Stimulated activated CD4-positive, alpha-beta T cell treated with anti-CD3 and anti-CD28 coated beads, TNF-alpha, amount 100 ng/mL, for 24 hours (primary cell): ENCODE measurements at places on chromosomes 2 and 18.

DNA sequence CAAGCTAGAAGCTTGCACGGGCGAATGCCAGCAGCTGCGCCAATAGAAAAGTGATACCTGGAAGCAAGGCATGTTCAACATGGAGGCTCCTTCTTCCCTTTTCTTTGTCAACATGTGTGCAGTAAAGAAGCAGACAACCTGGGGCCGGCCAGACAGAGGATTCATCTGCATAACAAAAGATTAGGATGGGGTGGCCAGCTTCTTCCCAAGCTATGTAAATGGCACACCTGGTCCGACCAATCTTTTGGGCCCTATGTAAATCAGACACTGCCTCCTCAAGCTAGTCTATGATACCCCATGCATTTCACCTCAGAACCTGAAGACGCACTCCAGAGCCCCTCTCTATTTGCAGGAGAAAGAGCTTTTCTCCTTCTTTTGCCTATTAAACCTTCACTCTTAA lies 66.4 kb upstream of the TGFA start:
- no peak for DNase-seq

DNA sequence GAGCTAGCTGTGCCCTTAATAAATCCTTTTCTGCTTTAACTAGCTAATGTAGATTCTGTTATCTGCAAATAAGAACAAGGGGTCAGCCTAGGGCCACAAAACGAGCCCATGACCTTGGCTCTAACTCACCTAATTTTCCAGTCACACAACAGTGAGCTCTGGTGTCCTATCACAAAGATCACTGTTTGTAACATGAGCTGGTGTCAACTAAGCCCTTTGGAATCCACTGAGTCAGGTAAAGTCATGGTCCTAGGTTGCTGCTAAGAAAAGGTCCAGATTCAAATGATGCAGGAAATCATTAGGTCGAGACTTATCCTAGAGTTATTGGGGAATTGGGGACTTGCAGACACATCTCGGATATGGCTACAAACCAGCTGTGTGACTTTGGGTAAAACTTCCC lies 49.9 kb downstream of the ST8SIA5 start:
- DNase-seq = no peak

- no peak for DNase-seq
Measured at GRCh38 chr2:213129311-213129710, 22.1 kb downstream of the IKZF2 start.

DNA sequence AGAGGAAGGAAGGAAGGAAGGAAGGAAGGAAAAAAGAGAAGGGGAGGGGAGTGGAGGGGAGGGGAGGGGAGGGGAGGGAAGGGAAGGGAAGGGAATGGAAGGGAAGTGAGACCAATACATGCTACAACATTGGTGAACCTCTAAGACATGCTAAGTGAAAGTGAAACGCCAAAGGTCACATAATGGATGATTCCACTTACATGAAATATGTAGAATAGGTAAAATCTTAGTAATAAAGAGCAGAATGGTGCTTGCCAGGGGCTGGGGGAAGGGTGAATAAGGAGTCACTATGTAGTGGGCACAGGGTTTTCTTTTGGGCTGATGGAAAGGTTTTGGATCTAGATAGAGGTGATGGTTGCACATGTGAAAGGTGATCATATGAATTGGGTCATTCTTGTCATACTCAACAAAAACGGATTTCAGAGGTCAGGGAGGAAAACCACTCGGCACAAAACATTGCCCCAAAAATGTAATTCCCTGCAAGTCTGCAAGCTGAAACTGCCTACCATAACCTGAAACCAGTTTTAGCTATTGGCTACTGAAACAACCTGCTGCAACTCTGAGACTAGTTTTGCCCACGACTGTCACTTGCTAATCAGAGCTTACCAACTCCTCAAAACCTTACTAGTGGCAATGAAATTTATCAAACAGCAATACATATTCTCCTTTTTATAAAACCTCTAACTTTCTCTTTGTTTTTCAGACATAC lies 59.2 kb downstream of the CCDC141 start:
- DNase-seq = no peak

- no peak for DNase-seq
Measured at GRCh38 chr2:219282375-219282774, 3.2 kb downstream of the DNAJB2 start.

DNA sequence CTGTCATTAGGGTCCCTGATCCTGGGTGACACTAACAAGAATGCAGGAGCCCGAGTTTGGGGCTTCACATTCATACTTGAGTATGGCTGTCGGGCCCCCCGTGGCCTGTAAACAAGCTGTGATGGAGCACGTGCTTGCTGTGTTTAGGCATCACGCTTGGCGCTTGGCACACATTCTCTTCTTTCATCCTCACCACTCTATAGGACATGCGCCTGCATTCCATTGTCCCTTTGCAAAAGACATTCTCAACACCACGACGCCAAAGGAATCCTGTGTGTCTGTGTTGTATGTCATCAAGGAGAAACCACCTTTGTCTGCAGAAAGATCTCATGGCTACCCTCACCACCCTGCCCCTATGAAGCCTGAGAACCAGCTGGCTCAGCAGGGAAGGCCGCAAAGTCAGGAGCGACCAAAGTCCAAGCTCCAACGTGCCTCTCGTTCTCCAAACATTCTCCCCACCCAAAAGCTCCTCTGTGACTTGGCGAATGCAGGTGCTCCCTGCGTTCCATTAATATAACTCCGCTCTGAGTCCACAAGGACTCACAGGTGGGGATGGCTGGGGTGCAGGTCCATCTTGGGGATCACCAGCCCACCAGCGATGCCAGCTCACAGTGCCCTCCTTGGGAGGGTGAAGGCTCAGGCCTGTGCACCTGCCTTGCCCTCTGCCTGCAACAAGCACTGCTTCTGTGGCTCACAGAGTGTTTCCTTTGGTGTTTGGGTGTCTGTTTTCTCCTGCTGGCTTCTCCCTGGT lies 6.2 kb upstream of the PER2 start:
- DNase-seq = no peak

GRCh38 chr2:190121971-190122370 lies 59.4 kb upstream of the MSTN start:
- DNase-seq = no peak

- DNase-seq = no peak
Measured at GRCh38 chr18:49756671-49757362, 56.5 kb downstream of the ACAA2 start.

DNA sequence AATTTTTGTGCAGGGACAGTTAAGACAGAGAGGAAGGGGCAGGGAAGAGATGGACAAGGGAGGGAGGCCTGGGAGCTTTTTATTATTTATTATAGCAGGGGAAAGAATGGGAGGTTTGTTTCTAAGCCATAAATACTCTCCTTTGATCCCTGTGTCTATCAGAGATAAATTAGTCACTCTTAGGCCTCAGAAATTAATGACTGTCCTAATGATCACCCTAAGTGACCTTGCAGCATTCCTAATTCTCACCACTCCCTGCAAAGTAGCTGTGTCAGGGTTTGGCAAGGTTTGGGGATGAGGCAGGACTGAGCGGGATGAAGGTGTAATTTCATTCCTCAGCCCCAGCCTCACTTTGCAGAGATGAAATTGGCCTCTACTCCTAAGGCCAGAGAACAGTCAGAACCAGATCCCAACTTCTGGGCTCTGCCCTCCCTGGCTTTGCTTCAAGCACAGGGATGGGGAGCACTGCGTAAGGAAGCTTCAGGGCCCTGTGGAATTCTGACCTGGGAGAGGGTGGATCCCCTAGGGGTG lies 95.0 kb downstream of the TMEM17 start:
- no peak for DNase-seq

- DNase-seq = no peak
Measured at GRCh38 chr2:118850168-118850900, 2.9 kb upstream of the EN1 start.

GRCh38 chr2:177501186-177501585 lies 108.6 kb downstream of the AGPS start:
- no peak for DNase-seq

DNA sequence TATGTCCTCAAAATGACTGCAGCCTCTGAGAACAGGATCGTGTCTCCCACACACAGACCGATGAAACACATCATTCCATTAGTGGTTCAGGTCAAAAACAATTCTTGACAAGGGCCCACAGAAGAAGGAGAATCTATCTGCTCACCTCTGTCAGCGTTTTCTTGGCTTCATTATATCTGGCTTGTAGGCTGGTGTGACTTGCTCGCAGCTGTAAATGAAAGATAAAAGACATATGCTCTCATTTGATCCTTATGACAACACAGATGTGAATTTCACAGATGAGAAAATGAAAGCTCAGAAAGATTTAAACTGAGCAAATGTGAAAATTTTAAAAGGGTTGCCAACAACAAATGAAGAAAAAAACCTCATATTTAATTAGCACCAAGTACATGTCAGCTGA lies 61.6 kb downstream of the CCDC93 start:
- DNase-seq = no peak

- no peak for DNase-seq
Measured at GRCh38 chr2:893311-893710, 57.3 kb upstream of the SNTG2 start.

DNA sequence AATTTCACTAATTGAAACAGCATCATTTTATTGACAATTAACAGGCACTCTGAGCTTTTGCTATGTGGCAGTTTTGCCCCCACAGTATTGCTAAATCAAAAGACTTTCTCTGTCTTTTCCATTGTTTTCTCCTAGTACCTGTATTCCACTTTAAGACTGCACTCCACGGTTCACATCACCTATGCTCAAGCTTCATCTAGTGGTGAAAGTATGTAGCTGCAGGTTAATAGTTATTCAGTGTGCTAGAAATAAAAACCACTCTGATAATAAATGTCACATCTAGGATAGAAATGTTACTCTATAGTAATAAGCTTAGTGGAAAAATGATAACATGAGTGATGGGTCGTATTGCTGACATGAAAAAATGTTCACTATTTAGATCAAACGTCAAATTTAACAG lies 24.6 kb downstream of the ARL6IP6 start:
- DNase-seq = no peak

DNA sequence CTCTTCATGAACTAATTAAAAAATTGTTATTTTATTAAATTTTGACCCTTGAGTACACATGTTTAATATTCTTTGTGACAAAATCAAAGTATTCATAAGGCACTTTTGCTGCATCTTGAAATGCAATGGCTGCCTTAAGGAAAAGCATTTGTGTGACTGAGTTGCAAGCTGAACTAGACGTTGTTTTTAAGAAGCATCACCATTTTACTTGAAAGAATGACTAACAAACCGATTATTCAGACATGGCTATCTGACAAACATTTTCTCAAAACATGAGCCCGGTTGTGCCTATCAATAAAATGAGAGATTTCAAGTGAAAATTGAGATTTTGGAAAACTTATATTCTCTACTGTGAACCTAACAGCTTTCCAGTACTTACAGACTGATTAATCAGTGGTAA lies 2.8 kb downstream of the GCFC2 start:
- no peak for DNase-seq

DNA sequence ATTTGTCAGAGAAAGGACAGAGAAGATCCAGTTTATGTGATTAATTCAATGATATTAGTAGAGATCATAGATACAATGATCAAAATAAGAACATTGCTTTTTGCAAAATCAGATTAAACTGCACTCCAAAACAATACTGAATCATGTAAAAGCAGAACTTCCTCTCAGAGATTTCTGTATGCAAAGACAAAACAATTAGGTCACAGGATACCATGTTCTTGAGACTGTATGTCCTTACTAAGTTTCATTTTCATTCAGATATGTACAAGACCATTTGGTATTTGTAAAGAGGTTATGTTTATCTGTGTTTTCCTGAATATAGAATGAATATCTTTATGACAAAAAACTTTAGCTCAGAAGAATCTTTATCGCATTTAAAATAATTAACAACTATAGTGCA lies 161.8 kb downstream of the DLGAP1 start:
- DNase-seq = no peak

GRCh38 chr2:120747281-120747680 lies 11.6 kb downstream of the GLI2 start:
- no peak for DNase-seq

GRCh38 chr2:219459460-219460311 lies 25.0 kb downstream of the SPEG start:
- DNase-seq = no peak

DNA sequence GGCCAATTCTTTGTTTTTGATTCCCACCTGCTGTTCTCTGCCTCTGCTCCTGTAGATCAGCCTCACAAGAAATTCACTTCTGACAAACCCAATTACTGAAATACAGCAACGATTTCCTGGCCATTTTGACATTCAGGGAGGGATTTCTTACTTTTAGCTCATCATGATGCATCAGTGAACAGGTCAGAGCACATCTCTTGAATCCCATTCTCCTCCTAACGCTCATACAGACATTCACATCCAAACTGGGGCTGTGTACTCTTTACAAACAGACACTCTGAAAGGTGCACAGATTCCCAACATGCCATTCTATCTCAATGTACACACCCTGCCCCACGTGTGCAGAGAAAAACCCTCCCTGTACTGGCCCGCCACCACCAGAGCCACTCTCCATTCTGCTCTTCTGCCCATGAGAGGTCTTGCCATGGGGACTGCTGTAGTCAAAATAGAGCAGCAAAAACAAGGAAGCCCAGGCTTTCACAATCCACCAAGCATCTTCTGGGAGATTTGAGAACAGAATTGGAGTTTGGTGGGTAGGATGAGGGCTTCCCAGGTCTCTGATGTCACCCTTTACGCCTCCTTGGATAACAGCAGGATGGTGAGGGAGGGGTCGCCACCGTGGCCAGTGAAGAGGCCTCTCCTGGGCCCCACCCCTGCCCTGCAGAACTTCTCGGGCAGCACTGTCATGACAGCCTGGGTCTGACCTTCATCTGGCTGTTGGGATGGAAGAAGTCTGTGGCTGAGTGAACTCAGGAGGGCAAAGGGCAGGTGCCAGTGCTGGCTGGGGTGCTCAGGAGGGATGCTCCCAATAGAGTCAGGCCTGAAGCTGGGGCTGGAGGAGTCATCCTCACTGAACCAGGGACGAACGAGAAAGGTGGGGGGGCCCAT lies 41.9 kb upstream of the ZFP36L2 start:
- no peak for DNase-seq

DNA sequence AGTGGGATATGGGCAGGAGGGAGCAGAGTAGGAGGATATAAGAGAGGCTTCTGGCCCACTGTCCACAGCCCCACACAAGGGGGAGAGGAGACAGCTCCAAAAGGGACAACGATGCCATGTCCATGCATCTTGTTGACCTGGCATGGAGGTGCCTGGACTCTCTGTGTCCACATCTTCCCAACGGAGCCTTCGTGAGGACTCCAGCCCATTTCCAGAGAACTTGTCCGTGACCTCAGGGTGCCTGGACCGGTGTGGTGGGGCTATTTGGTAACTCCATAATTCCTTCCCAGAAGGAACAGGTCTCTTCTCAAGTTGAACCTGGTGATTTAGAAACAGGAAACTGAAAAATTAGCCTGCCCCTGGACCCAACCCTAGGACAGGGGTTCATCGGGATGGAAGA lies 133.9 kb downstream of the CYP26B1 start:
- DNase-seq = no peak

DNA sequence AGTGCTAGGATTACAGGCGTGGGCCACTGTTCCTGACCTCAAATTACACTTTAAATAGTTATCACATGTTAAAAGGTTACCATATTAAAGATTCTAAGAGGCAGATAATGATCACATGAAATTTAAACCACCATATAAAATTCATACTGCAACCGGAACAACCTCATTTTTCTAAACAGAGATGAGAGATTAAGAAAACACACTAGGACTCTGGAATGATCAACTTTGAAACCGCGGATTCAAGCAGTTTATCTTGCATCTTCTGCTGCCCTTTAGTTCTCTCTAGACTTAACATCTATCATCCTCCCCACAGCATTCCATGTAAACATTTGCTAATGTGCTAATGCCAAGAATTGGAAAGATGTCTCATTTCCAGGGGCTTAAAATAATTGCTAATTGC lies 115.8 kb downstream of the PIGN start:
- no peak for DNase-seq

GRCh38 chr2:215215637-215216036 lies 77.2 kb upstream of the ABCA12 start:
- no peak for DNase-seq

GRCh38 chr2:172215172-172215935 lies 112.7 kb upstream of the DLX2 start:
- no peak for DNase-seq
